ENCODE measurements at places on chromosomes 2 and 18.
A peak's percentile ranks its signal among the peaks of the same experiment; 100 is the strongest.

GRCh38 chr2:204177977-204178522, 241.5 kb downstream of the ICOS start:
- DNase-seq, result peak; percentile 37

DNA sequence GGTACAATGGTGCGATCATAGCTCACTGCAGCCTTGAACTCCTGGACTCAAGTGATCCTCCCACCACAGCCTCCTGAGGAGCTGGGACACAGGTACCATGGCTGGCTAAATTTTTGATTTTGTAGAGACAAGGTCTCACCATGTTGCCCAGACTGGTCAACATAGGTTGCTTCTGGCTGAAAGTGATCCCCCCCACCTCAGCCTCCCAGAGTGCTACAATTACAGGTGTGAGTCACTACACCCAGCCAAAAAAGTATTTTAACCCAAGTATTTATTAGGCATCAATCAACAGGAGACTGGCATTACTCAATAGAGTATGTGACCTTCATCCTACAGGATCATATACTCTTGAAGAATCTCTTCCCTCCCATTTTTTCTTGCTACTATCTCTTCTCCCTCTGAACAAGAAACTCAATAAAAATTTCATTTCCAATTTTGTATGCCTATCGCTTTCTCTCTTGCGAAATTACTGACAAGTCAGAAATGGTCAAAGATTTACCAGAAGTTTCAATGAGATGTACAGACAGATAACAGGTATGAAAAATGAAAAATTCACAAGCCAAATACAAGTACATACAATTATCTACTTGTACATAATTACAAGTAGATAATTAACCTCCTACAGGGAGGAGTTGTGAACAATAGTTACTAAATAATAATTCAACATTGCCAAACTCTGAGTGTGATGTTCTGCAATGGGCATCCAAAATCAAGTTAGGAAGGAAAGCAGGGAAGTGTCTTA, 34.9 kb upstream of the CCNT2 start:
- no peak for DNase-seq

DNA sequence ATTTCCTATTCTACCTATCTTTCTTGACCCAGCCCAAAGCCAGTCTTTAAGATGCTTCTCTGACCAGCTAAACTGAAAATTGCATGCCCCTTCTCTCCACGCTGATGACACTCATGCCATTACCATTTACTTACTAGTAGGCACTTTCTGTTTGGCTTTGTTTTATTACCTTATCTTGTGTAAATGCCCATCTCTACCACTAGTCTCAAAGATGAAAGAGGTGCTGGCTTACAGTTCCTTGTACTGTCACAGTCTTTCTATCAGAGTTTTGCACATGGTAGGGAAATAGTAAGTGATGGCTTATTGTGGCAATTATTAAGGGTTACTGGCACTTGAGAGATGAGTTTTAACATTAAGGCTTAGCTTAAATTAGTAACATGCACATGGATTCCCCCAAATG, 352.1 kb downstream of the RBM43 start:
- no peak for DNase-seq

DNA sequence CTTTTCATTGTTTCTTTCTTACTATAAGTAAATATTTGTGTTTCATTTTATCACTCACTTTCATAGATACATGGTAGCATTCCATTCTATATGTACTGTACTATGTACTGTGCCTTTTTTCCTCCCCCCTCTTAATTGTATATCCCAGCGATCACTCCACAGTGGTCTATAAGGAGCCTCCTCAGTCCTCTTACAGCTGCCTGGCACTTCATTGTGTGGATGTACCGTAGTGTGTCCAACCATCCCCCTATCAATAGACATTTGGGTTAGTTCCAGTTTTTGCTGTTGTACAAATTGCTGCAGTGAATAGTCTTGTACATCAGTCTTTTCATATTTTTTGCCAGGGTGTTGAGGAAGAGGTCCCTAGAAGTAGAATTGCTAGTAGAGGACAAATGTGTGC, 21.4 kb upstream of the DRC1 start:
- DNase-seq, result no peak

DNA sequence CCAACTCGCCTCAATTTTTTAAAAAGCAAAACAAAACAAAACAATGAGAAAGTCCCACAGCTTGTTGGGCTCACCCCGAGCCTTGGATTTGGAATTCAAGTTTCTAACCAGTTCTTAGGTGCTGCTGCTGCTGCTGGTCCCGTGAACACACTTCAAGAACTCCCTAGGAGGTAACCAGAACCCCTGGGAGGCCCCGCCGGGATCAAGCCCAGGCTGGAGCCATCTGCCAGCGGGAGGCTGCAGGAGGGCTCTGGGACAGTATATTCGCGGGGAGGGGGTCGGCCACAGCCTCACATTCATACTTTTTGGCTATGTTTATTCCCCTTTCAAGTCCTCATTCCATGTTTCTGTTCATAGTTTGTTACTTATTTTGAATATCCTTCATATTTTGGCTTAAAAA, 223.4 kb downstream of the TFCP2L1 start:
- no peak for DNase-seq

DNA sequence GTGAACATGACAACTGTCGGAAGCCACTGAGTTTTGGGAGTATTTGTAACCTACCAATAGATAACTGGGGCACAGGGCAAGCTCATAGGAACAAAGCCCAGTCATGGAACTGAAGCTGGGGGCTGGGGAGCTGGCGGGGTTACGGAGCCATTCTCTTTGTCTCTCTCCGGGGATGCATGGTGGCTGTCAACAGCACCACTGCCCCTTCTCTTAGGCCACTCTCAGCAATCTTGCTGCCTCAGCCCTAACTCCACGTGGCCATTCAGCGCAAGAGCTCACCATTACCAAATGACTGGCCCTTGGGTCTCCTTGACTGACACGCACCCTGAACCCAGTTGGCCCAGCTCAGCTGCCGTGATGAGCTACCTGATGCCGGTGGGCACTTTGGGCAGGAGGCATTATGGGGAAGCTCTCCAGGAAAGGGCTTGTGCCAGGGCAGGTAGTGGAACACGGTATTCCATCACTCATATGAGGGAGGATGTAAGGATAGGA, 33.6 kb upstream of the ODC1 start:
- no peak for DNase-seq

- no peak for DNase-seq
These were observed 190.8 kb downstream of the RTP5 start for GRCh38 chr2:242060212-242060835.

GRCh38 chr2:238956676-238957075, 108.8 kb downstream of the TWIST2 start:
- no peak for DNase-seq
